NCI-H510A treated with DMSO at 0.1 percent for 48 hours (cell line): ENCODE measurements at places on chromosomes 1 and 21.

- no peak for DNase-seq
These were observed 516.3 kb upstream of the BEND5 start for GRCh38 chr1:49293016-49293415.

GRCh38 chr1:1359664-1360468 is 1.5 kb upstream of the MXRA8 start:
- no peak for DNase-seq

- DNase-seq: no peak
These were observed 40.0 kb downstream of the ACOT7 start for GRCh38 chr1:6353619-6353954.

DNA sequence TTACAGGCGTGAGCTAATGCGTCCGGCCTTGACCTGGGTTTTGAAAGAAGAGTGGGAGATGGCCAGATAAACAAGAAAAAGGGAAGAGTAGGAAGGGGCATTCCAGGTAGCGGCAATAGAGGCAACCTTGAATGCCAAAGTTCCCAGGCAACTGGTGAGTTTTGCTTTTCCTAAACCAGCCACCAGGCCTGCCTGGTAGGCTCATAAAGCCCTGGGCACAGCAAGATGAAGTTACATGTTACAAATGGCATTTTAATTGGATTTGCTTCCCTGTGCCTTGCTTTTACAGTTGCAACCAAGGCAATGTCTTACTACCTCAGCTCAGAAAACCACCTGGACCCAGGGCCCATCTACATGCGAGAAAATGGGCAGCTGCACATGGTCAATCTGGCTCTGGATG is 5.5 kb downstream of the LRRC42 start:
- no peak for DNase-seq

DNA sequence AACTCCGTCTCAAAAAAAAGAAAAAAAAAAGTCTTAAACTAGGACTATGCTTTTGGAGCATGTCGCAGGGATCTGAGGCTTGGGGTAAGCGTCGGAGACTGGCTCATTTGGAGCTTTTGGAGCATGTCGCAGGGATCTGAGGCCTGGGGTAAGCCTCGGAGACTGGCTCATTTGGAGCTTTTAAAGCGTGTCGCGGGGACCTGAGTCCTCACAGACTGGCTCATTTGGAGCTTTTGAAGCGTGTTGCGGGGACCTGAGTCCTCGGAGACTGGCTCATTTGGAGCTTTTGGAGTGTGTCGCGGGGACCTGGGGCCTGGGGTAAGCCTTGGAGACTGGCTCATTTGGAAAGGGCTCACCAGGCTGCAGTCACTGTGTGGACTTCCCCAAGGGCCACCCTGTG is 13.6 kb upstream of the TSPEAR start:
- no peak for DNase-seq

- DNase-seq: no peak
These were observed 227.7 kb upstream of the SAMSN1 start for GRCh38 chr21:14773777-14774345.

DNA sequence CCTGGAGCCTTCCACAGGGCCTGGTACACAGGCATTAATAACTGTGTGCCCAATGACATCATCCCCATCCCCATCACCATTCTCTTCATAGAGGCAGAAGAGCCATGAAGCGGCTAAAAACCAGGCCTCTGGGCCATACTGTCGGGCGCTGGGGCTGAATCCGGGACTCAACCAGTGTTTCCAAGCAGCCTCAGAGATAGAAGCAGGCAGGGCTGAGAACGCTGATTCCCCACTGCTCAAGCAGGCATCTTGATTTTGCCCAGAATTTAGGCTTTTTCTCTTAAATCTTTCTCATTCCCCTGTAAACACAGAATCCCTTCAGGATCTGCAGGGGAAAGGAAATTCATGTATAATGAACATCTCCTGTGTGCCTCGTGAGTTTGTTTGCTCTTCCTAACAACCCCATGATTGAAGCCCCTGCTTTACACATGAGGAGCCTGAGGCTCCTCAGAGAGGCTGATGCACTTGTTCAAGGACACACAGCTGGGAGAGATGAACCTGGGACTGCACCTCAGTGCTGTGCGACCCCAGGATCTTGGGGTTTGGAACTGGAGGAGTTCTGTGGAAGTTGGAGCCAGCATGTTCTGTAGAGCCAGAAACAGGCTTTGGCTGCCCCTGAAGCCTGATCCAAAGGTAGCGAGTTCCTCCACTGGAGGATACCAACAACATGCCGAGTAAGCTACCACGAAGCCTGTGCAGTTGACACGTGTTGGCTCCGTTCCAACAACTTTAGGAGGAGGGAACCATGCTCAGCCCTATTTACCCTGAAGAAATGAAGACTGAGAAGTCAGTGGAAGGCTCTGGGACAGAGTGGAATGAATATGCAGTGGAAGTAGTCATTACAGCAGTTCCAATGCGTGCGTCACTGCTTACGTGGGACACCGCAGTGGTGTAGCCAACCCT is 55.5 kb downstream of the EDN2 start:
- DNase-seq: no peak

DNA sequence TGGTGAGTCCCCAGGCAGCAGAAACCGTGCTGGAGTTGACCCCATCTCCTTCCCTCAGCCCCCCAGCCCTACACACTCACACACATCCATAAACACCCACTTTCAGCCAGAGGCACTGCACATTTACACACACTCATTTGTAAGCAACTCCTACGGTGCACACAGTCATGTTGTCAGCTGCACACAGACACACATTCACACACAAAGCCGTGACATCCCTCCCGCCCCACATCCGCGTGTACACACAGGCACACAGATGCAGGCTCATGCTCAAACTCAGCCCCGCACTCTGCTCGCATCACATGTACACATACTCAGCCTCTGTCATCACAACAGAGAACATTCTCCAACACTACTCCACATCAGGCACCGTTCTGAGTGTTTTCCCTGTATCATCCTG is 47.6 kb downstream of the LACTBL1 start:
- DNase-seq: no peak

- no peak for DNase-seq
These were observed 94.8 kb upstream of the USP24 start for GRCh38 chr1:55309786-55310504.

DNA sequence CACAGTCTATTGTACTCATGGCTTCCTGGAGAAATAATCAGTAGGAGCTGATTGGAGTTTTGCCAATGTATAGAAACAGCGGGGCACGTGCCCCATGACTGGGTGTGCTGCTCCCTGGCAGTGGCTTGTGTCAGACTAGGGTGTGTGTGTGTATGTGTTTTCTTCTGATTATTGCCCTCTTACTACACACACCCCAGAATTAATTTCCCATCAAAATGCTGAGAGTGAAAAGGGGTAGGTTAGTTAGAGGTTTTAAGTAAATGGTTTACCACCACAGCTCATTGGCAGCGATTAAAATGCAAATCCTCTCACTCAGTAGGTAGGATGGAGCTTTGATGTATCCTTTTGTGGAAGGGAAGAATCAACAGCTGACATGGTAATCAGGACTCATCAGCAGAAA is 29.9 kb downstream of the HHAT start:
- no peak for DNase-seq

GRCh38 chr1:234970731-234971476 is 157.7 kb downstream of the TOMM20 start:
- DNase-seq: peak; percentile 98

- DNase-seq: no peak
These were observed 14.6 kb downstream of the PIGP start for GRCh38 chr21:37058261-37058660.

- DNase-seq: no peak
These were observed 10.5 kb downstream of the RO60 start for GRCh38 chr1:193069748-193070385.

DNA sequence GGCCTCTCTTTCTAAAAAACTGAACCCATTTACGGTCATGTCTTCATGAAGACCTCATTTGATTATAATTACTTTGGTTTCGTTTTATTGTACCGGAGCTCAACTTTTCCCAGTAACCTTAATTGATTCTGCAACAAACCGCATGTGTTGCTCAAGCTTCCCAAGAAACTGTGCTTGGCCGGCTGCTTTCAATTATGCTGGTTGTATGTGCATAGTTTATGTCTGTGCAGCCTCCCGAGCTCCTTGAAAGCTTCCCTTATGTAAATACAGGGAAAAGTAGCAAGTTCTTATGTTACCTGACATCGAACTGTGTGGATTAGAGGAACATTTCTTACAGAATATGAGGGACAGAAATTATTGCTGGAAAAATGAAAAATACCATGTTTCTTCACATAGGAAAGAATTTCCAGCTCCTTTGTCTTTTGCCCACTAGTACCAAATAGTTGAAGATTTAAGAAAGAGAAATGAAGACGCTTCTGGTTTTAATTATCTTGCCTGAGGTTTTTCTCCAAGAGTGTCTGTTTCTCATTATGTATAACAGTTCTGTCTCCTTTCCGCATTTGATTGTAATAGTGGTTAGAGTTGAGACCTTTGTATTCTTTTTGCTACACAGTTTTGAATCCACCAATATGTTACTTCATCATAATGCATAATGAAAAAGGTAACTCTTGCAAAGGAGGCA is 2.1 kb downstream of the VCAM1 start:
- no peak for DNase-seq

DNA sequence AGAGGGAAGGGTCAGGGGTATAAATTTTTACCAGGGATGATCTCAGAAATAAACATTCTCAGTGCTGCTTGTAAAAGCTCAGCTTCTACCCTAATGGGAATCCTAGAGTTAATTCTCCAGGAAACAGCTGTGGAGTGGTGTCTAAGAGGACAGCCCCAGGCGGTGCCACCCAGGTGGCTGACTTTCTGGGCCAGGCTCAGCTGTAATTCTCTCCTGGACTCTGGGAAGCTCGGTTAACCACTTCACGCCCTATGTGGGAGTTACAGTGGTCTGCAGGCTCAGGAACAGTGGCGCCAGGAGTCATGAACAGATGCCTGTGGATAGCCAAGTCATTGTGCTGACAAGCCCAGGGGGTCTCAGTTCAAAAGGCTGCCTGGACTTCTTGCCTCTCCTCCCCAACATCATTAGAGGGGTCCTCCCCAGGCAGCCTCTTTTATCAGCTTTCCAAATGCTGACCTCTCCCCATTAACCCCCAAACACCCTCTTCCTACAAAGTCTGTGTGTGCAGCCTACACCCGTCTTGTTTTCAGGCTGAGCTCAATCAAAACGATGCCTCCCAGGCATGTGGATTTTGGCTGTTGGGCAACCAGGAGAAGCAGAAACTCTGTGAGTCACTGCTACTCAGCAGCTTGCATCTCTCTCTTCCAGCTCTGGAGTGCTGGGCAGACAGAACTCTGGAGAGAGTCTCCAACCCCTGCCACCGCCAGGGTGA is 1.2 kb downstream of the HHIPL2 start:
- DNase-seq: peak; percentile 38

DNA sequence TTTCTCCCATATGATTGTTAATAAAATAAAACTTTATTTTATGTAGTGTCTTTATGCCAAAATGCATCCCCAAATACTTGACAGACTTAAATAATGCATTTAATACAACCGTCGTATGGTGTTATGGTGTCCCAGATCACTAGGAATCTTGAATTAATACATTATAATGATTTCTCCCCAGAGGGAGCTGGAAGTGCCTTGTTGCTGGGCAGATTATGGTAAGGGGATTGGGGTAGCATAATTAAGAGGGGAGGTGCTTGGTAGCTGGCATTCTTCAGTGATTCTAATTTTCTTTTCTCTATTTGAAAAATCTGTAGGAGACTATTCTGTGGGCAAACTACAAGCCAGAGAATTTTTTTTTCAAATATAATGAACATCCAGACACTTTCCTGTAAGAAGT is 1043.7 kb downstream of the ADGRL2 start:
- no peak for DNase-seq

- no peak for DNase-seq
These were observed 61.5 kb downstream of the GNG12 start for GRCh38 chr1:67771749-67772148.

GRCh38 chr1:84385347-84385746 is 12.9 kb upstream of the DNASE2B start:
- no peak for DNase-seq

DNA sequence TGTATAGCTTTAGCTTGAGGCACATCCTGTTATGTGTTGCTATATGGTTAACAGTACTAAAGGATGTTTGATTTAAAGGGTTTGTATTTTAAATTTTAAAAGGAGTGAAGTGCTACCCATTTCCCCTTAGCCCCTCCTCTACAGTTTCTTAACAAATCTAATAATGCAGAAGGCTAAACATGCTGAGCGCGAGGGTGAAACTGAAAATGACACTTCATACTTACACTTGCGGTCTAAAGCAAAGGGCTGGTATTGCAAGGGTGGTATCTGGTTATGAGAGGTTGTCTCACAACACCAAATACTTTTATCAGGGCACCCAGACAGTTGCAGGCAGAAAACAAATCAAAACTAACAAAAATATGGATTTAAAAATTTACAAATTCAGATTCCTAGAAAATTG is 172.3 kb downstream of the SIPA1L2 start:
- no peak for DNase-seq

DNA sequence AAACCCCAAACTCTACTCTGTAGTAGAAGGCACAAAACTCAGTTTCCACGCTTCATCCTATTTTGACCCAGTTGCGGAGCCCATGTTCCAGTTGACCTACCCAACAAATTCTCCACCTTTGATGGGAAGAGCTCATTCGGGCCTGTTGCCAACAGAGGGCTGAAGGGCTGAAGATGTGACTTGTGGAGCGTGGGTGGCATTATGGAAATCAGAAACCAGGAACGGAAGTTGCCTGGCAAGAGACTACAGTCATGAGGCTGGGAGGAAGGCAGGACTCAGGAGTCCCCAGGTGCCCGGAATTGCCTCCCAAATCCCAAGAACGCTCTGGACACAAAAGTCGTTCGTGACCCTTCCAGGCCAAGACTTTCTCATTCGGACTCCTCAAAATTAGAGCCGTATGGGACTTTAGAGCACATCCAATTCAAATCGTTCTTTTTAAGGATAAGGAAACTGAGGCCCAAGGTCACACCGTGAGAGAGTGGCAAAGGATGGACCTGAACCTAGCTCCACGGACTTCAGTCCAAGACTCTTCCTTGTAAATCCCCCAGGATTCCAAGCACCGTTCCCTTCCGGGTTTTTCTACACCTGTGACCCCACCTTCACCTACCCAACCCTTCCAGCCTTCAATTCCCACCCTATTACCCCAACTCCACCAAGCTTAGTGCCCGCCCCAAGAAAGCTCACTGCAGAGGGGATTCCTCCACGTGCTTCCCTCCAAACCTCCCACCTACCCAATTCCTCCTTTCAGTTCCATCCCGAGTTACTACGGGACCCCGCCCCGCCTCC is 739 bp downstream of the SMG5 start:
- DNase-seq: peak; percentile 70

GRCh38 chr21:42763581-42764442 is 110.4 kb downstream of the PDE9A start:
- DNase-seq: no peak

DNA sequence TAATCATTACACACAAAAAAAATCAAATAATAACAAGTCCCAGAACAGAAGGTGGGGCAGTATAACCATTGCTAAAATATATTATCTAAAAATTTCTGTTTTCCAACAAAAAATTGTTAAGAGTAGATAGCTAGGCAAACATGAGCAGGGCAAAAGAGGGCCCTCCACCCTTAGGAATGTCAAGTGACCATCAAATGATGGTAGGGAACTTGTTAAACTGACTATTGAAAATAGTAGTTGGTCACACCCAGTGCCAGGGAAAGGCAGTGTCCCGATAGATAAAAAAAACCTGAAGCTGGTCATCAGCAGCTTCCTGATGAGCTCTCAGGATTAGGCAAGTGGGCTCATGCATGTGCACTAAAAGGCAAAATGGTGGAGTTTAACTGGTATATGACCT is 18.4 kb upstream of the COP1 start:
- no peak for DNase-seq

GRCh38 chr21:37445228-37445627 is 78.7 kb downstream of the DYRK1A start:
- no peak for DNase-seq
